Stimulated activated effector memory CD8-positive, alpha-beta T cell treated with anti-CD3 and anti-CD28 coated beads, Interleukin-12 subunit alpha, Interleukin-12 subunit beta, amount 100 ng/mL, for 72 hours (primary cell): ENCODE measurements at places on chromosomes 13 and 19.
A peak's percentile ranks its signal among the peaks of the same experiment; 100 is the strongest.

- no peak for DNase-seq
These were observed 233.4 kb upstream of the SPRY2 start for GRCh38 chr13:80574113-80574850.

GRCh38 chr19:47697863-47698609 lies 15.2 kb upstream of the EHD2 start:
- peak; percentile 71 for DNase-seq

DNA sequence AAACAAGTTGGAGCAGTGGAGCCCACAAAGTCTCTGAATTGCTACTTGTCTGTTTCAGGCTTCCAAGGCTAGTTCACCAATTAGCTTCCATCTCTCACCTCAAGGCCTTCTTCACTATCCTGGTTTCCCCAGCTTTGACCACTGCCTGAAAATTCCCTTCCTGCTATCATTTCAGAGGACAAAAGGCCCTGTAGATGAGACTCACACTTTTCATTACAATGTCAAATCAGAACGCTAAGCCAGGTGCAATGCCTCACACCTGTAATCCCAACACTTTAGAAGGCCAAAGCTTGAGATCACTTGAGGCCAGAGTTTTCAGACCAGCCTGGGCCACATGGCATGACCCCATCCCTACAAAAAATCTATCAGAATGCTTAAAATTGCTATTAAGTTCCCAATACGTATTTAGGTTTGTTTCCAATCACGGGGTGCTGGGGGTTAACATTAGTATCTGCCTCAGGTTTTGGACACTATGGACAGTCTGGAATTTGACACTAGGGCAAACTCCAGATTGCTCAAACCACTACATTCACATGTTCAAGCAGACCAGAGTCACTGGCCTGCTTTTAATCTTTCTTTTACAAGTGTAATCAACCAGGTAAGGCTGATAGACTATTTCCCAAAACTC lies 5.5 kb downstream of the TPT1 start:
- no peak for DNase-seq

- no peak for DNase-seq
These were observed 78.5 kb downstream of the FGF9 start for GRCh38 chr13:21749410-21749809.

- DNase-seq = peak; percentile 100
These were observed 338 bp upstream of the UBE2M start for GRCh38 chr19:58558623-58559274.

DNA sequence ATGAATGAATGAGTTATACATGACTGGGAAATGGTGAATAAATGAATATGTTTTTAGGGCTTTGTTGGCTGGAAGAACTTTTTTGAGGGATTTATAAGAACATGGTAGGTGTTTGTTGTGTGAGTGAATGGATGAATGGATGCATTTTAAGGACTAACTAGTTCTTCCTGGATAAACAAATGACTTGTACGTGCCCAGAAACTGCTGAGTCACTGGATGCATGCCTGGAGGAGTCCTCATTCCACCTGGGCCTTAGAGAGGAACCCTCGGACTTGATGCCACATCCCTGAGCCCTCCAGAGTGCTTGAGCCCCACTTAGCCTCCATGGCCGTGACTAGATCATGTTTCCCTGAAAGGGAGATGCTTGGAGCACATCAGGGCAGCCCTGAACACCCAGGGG lies 153.4 kb downstream of the DPF1 start:
- no peak for DNase-seq

GRCh38 chr13:45103449-45103848 lies 16.9 kb upstream of the GTF2F2 start:
- DNase-seq = no peak

- DNase-seq = no peak
These were observed 14.4 kb upstream of the GARIN5A start for GRCh38 chr19:50490991-50491472.

GRCh38 chr19:34228347-34228746 lies 26.0 kb upstream of the GARRE1 start:
- DNase-seq = no peak

DNA sequence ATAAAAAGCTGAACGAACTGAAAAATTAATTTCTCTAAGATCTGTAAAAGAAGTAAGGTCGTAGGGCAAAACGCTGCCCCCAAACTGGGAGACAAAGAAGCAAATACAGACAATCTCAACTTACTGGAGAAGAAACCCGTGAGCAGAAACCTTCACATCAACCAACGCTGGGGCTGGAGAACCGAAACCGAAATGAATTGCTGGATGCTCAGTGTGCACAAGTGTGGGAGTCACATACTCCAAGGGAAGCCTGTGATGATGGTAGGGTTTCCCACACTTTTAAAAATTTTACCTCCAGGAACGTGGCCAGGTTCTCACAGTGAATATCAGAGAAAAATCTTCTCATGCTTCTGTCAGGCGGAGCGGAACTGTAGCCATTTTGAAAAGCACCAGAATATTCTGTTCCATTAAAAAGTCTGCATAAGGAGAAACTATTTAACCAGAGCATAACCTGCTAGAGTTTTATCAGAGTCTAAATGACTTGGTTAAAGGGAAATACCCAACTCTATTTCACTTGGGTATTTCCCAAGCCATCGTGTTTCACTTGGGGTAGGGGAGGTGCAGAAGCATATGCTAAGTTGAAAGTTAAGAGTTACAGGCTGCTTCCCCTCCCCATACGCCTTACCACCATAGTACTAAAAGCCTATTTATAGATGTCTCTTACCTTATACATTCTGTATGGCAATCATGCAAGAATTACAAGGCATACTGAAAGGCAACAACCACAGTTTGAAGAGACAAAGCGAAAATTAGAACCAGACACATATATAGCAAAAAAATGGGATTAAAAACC lies 110.5 kb upstream of the SLITRK1 start:
- DNase-seq = no peak

DNA sequence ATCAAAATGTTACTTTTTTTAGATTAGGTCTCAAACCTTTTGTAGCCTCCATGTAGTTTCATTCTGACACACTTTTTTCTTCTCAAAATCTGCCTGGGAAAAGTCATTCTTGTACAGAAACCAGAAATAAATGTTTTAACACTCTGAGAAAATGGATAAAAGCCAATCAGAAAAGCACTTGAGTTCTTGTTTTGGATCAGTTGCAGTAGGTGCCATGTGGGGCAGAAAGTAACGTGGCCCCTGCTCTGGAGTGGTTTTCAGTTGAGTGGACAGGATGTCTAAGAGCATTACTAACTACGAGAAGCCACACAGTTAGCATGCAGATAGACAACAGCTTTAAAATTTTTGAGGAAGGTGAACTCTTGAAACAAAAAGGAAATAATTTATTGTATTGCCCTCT lies 19.1 kb downstream of the GPR183 start:
- no peak for DNase-seq

DNA sequence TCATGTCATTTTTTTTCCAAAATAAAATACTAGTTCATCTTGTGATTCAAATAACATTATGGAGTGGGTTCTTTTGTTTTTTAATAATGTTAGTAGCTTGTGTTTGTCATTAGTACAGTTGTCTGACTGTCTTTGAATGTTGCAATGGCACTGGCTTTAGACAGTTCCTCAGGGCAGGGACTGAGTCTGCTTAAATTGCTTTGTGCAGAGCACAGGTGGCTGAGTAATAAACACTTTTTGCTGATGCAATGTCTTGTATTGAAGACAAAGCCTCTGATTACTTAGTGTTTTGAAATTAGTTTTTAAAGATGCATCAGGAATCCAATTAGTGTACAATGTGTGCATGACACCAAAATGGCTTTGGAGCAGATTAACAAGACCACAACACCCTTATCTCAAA lies 88.7 kb upstream of the PCDH9 start:
- no peak for DNase-seq

GRCh38 chr13:85230691-85231093 lies 568.5 kb downstream of the SLITRK6 start:
- no peak for DNase-seq

DNA sequence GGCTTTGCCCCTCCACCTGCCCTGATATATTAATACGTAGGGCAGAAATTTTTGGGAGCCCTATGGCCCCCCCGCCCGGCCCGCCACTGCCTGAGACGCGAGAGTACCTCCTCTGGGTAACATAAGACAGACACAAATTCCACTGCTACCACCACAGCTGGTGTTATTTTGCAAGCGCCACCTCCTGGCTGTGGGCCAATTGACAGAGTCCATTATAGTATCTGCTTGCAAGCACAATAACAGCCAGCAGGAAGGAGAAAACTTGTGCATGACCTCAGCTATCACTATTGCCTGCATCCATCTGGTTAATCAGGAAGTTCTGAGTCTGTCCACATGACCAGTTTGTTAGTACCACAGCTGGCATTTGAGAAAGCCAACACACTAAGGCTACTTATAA lies 25.3 kb upstream of the OR10H2 start:
- no peak for DNase-seq

- no peak for DNase-seq
These were observed 37.1 kb downstream of the SMAD9 start for GRCh38 chr13:36882829-36883390.

DNA sequence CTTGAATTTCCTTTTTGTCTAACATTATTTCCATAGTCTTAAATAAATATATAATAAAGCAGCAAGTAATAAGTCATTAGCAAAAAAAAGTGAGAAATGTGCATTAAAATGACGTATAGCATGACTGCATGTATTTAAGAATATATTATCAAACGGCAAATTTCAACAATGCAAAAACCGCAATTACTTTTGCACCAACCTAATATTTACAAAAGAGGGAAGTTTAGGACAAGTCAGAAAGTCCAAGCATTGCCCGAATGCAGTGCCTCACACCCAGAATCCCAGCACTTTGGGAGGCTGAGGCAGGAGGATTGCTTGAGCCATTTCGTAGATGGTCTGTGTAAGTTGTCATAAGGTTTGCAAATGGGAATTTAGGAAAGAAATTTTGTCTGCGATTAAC lies 10.2 kb upstream of the NAXD start:
- no peak for DNase-seq

DNA sequence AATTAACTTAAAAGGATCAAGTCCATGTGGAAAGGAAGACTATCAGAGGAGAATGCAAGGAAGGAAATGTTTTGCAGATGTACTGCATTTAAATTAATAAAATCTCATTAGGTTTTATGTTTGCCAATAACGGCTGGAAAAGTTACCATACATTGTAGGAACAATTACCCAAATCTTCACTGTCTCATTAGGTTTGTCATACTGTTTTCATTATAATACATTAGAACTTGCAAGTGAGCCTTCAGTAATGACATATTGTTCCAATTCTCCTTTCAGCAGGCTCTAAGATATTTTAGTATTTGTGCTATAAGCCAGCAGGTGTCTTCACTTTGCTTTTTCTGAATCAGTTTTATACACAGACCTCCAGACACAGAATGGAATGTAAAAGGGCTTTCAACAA lies 661.6 kb upstream of the KLHL1 start:
- no peak for DNase-seq

DNA sequence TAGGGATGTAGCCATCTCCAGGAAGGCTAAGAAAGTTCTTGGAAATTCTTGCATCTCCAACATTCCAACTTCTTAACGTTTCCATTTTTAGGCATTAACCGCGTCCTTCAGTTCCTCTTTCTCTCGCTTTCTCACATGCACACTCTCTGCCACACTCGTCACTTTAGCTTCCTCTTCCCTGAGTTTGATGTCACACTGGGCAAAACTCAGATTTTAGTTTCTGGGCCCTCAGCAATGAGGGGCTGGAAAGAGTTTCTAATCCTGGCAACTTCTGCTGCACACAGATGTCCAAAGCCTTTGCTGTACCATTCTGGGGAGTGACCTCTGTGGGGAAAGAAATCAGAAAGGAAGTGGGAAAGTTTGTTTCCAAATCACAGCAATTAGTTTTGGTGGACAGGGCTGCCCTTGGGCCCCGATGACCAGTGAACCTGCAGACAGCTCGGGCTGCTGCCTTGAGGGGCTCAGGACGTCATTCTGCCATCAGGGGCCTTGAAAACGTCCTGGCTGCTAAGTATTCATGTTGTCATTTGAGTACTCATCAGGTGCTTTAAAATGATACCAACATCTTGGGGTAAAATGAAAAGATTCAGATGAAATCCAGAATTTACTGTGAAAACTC lies 89.3 kb downstream of the KL start:
- DNase-seq = no peak

DNA sequence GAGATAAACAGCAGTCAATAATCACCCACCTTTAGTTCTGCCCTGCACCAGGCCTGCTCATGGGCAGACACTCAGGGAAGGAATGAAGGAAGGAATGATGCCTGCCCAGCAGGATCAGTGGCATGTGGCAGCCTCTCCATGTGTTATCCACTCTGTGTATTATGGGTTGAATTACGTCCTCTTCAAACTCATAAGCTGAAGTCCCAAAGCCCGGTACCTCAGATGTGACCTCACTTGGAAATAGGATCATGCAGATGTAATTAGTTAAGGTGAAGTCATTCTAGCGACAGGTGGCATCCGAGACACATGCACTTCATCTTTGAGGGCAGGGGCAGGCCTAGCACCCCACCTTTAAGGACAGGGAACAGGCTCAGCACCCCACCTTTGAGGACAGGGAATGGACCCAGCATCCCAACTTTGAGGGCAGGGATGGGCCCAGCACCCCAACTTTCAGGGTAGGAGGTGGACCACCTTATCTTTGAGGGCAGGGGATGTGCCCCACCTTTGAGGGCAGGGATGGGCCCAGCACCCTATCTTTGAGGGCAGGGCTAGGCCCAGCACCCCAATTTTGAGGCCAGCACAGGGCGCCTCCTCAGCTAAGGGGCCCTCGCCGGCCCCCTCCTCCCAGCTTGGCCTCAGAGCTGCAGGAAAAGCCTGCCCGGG lies 127.6 kb downstream of the URI1 start:
- no peak for DNase-seq

GRCh38 chr13:108082481-108082880 lies 132.9 kb downstream of the LIG4 start:
- DNase-seq = no peak

DNA sequence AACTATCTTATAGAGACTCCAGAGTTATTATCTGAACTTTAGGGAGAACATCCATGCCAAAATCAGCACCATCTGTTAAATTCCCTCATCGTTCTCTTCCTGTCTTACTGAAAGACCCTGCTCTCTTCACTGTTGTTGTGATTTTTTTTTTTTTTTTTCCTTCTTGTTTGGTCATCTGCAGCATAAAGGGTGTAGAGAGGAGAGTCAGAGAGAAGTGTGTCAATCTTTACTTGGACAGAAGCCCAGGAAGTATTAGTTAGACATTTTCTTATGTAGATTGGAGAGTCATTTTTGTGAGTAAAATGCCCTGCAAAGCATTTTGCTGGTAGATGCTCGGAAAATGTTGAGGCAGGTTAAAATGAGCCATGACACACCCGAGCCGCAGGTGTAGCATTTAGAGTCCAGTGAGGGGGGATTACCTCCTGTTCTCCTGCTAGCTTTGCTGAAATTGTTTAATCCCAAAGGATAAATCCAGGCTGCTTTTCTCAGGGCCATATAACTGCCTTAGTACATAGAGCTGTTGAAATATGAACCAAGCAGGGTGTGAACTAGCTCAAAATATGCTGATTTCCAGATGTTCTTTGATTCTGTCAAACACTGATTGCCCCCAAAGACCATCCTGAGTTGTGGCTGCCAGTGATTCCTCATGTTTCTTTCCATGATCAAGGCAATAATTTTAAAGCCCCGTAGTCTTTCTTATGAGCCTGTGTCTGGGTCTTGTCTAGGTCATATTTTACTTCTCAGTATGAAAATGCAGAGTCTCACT lies 143.5 kb downstream of the DCT start:
- DNase-seq = no peak

- no peak for DNase-seq
These were observed 11.1 kb downstream of the PROZ start for GRCh38 chr13:113169277-113170272.
